ENCODE measurements at places on chromosomes 4 and X.

GRCh38 chrX:148771440-148771839 is 271.0 kb downstream of the AFF2 start:
- no peak for DNase-seq

GRCh38 chrX:130416785-130417184 is 15.0 kb downstream of the RBMX2 start:
- DNase-seq, result no peak

GRCh38 chr4:1310796-1311631 is 21.3 kb downstream of the MAEA start:
- no peak for DNase-seq

DNA sequence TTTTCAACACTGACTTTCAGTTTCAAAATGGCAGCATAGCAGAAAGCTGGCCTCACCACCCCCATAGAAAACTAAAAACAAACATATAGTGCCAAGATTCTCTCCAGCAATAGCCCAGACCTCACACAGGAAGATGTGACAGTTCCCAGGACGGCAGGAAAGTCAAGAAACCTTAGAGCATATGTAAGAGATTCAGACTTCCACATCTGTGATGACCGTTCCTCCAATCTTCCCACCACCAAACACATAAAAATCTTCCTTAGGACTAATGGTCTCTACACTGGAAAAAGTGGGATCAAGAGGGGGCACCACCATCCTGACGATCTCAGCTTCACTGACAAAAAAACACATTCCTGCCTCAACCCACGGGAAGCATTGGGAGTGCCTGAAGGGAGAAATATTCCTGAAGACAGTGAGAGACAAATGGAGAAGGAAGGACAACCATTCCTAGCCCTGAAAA is 134.1 kb upstream of the CPXCR1 start:
- no peak for DNase-seq

- DNase-seq, result no peak
Measured at GRCh38 chr4:833731-834367, 7.9 kb upstream of the CPLX1 start.

- no peak for DNase-seq
Measured at GRCh38 chr4:146237092-146237491, 22.8 kb downstream of the REELD1 start.

- no peak for DNase-seq
Measured at GRCh38 chr4:11297201-11297600, 131.5 kb downstream of the HS3ST1 start.

DNA sequence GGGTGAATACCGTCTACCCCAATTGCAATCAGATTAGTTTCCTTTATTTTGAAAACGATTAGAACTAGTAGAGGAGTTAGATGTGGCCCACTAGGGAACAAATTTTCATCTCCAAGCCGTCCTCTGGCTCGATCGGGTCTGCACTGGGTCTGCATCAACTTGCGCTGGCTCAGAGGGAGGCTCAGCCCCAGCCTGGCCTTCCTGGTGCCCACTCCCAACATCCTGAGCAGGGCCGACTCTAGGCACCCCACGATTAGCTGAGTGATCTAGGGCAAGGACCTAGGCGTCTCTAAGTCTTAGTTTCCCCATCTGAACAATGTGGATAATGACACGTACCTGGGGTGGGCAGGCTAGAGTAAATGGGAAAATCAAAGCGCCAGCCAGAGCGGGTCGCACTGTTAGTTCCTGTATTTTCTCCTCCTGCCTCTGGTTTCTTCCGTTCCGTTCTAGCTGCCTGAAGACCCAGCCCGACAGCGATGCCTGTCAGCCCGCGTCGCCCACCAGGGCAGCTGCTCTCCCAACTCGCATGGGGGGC is 7.7 kb upstream of the HAND2 start:
- DNase-seq, result no peak

GRCh38 chrX:23765449-23765848 is 17.5 kb upstream of the SAT1 start:
- DNase-seq, result no peak

DNA sequence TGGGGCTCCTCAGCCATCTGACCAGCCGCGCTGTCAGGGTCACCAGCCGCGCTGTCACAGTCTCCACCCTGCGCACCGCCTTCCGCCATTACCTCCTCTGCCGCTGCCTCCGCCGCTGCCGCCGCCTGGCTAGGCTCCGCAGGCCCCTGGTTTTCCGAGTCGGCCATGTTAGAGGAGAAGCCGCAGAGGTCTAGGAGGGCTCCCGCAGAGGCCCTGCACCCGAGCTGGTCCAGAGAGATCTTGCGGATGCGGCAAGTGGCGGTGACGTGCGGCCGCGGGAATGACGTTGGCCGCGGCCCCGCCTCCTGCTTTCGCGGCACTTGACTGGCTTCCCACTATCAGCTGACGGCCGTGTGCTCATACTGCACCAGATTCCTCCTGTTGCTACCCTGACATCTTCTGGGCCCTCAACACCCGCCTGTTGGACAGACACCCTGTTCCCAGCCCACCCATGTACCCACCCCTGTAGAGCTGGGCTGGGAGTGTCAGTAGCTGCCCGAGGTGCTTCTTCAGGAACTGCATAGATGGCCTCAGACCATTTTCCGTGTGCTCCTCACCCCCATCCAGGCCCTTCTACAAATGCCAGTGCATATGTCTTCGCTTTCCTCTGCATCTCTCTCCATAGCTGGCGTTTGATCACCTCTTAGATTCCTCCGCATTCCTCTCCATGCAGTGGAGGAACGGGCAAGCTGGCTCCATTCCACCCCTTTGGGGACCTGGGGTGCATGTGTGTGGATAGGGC is at the start of gene NAP1L5:
NAP1L5 (minus strand) TSS at position 242 of the 742 bp plus-strand sequence; CDS start at position 167, 75 bp downstream.
- DNase-seq, result no peak

DNA sequence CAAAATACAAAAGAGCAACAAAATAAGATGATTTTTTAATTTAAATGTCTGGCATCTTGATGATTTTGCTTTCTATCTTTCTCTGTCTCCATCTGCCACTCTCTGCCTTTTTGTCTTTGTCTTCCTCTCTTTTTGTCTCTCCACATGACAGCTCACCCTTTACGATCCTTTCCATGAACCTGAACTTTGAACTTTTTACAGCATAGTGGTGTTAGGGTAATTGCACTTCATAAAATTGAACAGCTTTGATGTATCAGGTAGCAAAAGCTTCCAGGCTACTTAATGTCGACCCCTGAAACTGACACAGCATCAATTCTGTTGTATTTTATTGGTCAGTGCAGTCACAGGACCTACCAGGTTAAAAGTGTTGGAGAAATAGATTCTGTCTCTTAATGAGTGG is 1517.0 kb downstream of the ADGRL3 start:
- no peak for DNase-seq

DNA sequence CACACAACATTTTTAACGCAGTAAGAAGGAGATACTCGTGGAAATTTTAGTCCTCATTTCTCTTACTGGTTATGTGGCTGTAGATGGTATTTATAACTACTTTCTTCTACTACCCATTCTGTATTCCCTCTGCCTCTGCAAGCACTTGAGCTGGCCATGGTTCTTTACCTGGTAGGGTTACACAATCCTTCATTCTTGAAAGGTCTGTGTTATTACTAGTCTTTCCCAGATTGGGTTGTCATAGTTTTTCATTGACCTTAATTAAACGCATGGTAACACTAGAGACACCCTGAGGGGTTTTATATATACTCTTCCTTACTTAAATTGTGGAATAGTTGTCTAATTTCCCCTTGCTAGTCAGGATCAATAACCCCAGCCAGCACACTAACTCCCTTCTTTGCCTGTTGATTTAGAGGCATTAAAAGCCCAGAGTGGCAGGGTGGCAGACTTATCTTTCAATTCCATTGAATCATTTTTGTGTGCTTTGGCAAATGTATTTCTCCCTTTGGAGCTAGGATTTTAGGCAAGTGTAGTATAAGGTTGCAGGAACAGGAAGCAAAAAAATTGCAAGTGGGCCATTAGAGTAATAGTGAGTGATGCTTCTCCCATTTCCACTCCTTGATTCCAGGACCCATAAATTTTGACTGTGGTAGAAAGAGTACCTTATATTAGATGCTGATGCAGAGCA is 113.6 kb upstream of the EMCN start:
- DNase-seq, result no peak

DNA sequence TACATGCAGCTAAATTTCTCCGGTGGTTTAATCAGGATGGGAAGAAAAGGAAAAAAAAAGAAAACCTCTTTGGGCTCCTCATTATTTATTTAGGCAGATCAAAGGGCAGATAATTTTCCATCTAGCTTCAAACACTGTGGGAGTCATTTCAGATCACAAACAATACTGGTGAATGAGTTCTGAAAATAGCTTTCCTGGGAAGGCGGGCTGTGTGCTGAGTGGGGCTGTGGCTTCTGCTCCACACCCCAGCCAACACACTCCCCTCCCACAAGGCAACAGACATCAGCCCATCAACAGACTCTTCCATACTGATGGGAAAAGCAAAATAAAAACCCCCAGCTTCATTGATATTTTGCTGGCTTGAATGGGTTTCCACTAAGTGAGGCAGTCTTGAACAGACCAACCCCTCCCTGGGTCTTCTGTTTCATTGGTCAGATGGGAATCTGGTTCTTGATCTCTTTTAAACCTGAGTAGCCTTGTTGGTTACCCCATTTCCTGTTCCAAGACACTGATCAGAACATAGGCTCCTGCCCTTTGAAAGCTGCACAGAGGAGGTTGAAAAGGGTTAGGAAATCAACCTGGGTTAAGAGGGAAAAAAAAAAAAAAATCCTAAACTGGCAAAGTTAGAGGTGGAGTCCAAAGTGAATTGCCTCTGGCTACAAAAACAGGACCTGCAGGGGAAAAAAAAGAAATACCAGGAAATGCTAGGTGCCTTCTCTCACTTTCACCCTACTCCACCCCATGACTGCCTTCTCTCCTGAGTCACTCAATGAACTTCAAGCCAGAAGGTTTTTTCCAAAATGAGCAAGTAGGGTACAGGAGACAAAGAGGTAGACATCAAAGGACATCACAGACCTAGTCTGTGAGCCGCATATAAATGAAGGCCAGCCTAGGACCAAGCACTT is 20.0 kb downstream of the AMOT start:
- no peak for DNase-seq
